ENCODE measurements at places on chromosomes 16 and 17.

GRCh38 chr16:27330542-27330941 lies 16.8 kb downstream of the IL4R start:
- DNase-seq, result no peak

DNA sequence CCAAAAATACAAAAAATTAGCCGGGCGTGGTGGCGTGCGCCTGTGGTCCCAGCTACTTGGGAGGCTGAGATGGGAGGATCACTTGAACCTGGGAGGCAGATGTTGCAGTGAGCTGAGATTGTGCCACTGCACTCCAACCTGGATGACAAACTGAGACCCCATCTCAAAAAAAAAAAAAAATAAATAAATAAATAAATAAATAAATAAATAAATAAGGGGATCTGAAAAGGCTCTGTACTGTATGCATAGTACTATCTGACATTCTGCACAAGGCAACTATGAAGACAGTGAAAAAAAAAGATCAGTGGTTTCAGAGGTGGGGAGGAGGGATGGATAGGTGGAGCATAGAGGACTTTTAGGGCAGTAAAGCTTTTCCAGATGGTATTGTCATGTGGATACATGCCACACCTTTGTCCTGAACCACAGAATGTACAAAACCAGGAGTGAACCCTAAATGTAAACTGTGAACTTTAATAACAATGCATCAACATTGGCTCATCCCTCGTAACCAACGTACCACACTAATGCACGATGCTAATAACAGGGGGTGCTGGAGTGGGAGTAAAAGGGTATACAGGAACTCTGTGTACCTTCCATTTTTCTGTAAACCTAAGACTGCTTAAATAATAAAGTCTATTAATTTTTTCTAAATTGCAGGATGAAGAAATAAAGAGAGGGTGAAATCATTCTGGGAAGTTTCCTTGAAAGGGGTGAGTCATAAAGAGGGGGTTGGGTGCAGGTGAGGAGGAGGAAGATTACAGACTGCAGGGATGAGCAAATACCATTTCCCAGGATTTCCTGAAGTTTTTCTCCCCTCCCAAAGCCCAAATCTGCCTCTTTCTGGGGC lies 155.8 kb upstream of the SDK2 start:
- DNase-seq, result no peak

DNA sequence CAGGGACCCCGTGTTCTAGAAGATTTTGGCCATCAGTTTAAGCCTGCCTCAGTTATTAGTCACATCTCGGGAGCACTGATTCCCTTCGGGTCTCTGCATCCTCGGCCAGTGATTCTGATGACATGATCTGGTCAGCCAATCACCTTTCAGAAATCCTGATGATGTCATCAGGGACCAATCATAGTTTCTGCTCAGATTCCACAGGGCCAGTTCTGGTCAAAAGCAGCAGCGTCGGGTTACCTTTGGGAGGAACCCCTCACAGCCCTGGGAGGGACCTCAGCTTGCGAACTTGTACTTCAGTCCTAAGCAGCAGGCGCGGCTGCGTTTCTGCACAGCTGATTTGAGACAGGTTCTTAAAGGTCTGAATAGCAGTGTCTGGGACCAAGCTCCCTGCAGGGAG lies 13.9 kb downstream of the KDM8 start:
- no peak for DNase-seq

DNA sequence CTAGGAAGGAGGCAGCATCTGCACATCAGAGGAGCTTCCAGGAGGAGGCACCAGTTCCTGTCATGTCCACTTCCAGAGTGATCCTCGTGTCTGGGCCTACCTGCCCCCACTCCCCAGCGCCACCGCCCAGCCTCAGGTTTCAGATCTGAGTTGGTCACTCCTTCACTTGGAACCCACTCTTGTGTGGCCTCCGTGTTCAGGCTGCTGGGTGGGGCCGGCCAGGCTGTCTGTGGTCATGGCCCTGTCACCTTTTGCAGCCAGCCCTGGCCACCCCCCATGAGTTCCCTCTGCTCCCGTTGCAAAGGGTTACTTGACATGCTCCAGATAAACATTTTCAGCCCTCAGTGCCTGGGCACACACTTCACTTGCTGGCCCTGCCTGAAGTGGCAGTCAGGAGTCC lies 26.6 kb upstream of the SPPL2C start:
- DNase-seq, result no peak

DNA sequence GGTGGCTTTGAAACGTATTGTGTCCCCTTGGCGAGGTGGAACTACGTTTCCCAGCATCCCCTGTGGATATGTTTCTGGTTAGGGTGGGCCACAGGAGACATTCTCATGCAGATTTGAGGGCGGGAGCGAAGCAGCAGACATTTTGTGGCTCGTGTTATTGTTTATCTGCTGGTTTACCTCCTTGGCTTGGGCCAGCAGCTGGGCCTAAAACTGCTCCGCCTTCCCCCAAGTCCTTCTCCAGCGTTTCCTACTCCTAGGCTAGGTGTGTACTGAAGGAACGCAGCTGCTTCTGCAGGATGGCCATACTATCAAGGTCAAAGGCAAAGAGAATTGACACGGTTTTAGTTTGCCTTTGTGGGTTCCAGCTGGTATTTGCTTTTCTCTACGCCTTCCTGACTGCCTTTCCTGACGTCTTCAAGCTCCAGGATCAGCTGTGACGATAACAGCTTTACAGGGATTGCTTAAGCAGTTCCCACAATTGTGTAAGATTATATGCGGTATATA lies 17.2 kb upstream of the WSB1 start:
- DNase-seq, result no peak

DNA sequence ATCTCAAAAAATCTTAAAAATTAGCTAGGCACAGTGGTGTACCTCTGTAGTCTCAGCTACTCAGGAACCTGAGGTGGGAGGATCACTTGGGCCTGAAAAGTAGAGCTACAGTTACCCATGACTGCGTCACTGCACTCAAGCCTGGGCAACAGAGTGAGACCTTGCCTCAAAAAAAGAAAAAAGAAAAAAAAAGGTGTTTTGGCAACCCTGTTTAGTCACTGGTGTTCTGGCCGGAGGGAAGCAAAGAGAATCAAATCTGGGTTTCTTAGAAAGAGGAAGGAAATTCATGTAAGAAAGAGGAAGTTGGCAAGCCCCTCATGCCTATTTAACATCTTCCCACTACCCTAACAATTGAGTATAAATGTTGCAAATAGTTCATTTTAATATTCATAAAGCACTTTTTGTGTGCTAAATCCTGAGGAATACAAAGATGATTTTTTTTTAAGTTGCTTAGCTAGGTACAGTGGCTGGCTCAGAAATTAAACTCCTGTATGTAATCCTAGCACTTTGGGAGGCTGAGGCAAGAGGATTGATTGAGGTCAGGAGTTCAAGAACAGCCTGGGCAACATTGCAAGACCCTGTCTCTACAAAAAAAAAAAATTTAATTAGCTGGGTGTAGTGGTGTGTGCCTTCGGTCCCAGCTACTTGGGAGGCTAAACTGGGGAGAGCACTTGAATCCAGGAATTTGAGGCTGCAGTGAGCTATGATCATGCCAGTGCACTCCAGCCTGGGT lies 6.5 kb upstream of the USP32 start:
- no peak for DNase-seq

- DNase-seq, result no peak
Observed at GRCh38 chr16:84957792-84958191, 53.5 kb downstream of the ZDHHC7 start.

DNA sequence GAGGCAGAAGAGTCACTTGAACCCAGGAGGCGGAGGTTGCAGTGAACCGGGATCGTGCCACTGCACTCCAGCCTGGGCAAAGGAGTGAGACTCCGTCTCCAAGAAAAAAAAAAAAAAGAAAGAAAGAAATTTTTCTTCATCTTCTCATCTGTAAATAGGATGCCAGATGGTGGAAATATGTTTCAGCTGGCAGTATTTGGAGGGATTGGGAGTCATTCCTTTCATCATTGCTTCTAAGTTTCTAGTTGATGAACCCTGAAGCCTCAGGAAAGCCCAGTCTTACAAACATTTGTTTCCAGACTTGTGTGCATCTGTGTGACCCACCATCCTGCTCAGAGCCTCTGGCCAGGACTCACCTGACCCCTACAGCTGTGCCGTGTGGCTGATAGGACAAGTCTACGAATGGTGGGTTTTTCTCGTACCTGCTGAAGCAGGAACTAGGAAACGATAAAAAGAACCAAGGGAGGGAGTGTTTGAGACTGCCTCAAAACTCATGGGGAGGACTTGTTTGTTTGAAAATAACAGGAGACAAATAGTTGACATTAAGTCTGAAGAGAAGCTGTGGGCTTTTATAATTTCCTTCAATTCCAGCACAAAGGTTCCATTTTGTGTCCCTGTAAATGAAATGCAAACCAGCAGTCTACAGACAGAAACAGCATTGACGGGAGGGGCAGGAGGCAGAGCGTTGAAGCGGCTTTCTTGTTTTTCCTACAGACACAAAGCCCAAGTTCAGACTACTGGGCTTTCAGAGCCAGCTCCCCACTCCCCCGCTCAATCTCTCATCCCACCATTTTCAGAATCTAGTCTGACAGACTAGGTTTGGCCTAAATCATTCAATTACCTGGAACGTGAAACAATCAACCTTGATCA lies 24.9 kb downstream of the CDRT4 start:
- DNase-seq, result no peak

- DNase-seq, result no peak
Observed at GRCh38 chr17:54102246-54102645, 279.5 kb downstream of the KIF2B start.

DNA sequence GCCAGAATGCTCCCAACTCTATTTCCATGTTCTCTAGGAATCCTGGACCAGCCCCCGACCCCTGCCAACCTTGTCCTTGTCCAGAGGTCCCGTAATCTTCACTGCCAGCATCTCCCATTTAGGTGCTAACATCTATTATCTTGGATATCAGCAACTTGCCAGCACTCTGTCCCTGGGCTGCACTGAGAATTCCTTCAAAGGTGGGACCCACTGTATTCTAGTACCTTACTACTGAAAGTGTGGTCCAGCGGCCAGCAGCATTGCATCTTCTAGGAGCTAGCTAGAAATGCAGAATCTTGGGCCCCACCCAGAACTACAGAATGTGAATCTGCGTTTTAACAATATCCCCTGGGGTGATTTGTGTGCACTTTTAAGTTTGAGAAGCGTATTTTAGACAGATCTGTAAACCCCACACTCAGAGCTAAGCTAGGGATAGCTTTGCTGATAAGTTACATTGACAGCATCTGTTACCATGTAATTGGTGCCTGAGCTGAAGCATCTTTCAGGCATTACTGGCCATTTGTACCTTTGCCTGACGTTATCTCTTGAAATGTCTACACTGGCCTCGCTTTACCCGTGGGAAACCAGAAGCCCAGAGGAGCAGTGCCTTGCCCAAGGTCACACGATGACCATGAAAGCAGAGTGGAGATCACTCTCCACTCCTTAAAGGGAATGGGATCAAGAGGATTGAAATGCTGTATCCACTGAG lies 8.3 kb downstream of the ABAT start:
- DNase-seq, result no peak

GRCh38 chr16:29676989-29677785 lies 1.8 kb upstream of the QPRT start:
- DNase-seq, result no peak

DNA sequence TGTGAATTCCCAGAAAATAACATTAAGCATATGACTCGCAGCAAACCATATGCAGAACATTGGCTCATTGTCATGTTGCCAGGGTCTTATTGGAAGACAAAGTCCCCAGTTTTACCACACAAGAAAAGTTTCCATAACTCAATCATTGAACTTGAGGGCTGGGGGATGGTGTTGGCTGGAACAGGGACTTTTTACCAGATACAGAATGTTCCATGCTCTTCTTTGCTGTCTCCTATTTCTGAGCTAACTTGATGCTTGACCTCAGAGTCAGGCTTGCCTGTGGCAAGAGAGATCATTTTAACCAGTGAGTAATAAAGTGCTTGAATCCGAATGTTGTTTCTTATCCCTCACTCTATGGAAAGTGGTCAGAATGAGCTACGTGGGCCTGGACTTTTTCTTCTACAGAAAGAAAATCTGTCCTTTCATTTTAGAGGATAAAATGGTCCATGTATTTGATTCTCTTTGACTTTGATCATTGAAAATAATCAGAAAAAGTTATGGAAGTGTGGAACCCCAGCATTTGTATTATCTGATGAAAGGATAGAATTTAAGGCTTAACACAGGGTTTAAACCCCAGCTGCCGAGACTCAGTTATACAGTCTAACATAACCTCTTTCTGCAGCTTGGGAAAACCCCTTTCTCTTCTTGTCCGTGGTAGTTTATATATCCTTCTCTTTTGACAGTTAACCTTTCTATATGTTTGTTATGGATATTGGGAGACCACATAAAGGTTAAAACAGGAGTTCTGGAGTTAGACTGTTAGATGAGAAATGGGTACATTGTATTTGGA lies 67.0 kb downstream of the TUBD1 start:
- DNase-seq, result no peak

GRCh38 chr16:65278874-65279273 lies 157.0 kb upstream of the CDH11 start:
- no peak for DNase-seq

DNA sequence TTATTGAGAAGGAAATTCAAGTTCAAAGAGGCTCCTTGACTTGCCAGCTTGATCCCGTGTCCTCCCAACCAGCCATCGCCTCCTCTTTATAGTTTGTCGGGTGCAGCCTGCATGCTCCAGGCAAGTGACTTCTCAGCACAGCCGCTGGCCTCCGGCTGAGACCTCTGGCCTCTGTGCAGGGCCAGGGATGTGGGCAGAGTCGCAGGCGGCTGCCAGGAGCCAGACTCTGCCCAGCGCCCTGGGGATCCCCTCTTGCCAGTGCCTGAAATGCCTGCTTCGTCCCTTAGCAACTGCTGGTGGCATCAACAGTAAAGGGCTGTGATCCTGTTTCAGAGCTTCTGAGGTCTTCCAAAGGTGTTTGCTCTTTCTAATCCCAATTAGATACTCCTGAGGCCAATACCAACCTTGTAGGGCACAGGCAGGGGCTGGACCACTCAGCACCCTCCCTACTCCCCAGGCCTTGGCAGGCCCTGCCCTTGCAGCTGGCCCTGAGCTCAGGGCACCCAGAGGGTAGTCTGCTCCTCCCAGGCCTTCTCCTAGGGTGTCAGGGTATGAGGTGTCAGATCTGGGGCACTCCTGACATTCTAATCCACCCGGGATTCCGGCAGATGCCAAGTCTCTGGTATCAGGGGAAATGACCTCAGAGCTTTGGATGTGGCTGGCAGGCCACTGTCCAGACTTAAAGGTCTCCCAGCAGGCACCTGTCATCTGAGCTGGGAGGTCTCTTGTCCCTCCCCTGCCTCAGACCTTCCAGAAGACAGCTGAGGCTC lies 68.0 kb upstream of the SIAH1 start:
- DNase-seq, result no peak

GRCh38 chr16:89094252-89094879 lies 714 bp downstream of the ACSF3 start:
- DNase-seq, result no peak

Data from thymus (tissue), 14 donors.